H9 (cell line): ENCODE measurements at places on chromosomes 7 and 10.

DNA sequence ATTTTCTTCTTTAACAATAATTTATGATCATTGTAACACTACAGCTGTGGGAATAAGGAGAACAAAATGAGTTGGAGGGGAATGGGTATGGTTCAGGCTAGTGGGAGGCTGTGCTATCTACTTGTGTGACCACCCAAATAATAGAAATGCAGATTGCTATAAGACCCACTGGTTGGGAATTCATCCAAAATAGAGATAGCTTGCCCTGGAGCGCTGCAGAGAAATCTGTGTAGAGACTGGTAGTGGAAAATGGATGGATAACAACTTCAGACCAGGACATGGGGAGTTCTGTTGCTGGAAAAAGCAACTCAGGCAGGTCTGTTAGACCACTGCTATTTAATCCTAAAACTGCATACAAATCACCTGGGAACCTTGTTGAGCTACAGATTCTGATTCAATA lies 137.1 kb upstream of the MKLN1 start:
- DNase-seq, result no peak

DNA sequence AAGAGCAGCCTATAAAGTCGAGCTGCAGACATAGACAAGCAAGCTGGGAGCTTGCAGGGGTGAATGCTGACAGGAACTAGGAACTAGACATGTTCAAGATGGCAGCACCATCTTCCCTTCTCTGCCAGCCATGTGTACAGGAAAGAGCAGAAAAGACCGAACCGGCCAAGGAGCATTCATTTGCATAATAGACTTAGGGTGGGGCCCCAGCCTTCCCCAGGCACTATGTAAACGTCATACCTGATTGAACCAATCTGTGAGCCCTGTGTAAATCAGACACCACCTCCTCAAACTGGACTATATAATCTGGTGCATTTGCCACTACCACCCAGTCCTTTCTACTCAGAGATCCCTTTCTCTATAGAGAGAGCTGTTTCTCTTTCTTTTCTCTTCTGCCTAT lies 106.9 kb upstream of the FAM3C start:
- no peak for DNase-seq

- DNase-seq, result no peak
These were observed 13.5 kb downstream of the EPHB6 start for GRCh38 chr7:142868188-142868985.

- DNase-seq, result no peak
These were observed 191.8 kb downstream of the CACNB2 start for GRCh38 chr10:18332048-18332447.

DNA sequence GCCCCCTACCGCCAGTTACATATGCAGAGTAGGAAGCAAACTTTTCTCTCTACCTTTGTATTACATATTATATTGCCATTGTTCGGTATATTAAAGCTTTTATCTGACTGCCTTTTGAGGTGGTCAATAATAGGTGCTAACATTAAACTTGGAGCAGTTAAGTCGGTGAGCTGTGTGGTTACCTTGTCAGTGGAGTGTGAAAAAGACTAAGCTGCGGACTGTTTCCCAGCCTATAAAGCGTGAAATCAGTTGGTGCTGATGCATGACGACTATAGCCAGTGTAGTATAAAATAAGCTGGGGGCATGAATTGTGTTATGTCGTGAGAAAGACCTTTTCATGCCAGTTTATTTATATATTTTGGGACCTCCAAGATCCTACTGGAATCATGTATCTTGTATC lies 33.7 kb downstream of the R3HCC1L start:
- DNase-seq, result no peak

DNA sequence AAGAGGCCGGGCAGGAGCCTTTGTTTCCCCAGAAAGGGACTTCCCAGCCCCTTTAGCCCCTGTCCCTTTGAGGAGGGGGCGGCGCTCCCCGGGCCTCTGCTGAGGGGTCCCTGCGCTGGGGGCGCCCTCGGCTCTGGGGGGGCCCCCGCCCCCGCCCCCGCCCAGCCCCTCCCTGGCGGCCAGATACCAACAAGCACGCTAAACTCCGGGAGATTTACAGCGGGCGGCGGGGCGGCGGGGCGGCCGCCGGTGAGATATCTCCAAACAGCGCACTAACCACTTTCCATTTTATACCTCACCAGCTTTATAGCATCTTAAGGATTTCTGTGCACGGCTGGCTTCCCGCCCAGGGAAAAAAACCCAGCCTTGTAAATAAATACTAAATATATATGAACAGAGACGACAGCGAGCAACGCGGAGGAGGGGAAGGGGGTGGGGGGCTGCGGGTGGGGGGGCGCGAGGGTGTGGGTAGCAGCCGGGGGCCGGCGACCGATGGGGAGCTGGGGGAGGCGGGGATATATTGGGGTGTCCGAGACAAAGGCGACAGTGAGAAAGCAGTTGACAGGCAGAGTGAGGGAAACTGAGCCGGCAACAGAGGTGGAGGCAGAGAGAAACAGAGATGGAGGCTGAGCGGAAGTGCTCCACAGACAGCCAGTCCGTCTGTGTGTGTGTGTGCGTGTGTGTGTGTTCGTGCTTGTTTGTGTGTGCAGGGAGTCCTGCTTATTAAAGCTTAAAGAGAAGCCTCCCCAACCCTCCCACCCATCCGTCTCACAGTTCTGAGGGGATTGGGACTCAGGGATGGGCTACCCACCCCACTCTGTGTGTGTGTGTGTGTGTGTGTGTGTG lies 85.8 kb downstream of the HIF1AN start:
- no peak for DNase-seq

DNA sequence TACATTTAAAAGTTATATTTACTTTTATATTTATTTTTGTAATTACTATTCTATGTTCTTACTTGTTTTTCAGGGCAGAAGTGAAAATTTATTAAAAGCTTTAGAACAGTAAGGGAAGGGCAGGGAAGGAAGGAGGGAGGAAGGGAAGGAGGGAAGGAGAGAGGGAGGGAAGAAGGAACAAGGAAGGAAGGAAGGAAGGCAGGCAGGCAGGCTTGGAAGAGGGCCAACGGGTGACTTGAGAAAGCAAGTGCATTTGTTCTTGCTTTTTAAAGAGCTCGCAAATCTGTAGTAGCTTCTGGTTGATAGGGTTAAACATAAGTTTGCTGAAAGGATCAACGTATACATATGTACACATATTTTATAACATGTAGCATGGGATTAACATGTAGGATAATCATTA lies 725.3 kb upstream of the FZD8 start:
- no peak for DNase-seq

- DNase-seq, result no peak
These were observed 1125.7 kb downstream of the DNAJB9 start for GRCh38 chr7:109695419-109695818.

DNA sequence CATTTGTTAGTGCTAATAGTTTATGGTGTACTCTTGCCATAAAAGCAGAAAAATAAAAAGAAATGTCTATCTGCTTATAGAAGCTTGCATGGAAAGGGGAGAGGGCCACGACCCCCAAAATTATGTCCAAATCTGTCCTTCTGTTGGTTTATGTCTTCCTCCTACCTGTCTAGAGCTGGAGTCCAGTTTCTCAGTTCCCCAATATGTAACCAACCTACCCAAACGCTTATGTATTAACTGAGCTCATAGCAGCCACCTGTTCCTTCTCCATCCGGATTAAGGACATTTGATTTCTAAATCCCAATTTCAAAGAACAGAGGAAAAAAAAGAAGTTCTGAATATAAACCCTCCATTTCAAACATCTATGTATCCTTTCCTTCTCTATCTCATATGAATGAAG lies 30.3 kb upstream of the TPK1 start:
- no peak for DNase-seq

DNA sequence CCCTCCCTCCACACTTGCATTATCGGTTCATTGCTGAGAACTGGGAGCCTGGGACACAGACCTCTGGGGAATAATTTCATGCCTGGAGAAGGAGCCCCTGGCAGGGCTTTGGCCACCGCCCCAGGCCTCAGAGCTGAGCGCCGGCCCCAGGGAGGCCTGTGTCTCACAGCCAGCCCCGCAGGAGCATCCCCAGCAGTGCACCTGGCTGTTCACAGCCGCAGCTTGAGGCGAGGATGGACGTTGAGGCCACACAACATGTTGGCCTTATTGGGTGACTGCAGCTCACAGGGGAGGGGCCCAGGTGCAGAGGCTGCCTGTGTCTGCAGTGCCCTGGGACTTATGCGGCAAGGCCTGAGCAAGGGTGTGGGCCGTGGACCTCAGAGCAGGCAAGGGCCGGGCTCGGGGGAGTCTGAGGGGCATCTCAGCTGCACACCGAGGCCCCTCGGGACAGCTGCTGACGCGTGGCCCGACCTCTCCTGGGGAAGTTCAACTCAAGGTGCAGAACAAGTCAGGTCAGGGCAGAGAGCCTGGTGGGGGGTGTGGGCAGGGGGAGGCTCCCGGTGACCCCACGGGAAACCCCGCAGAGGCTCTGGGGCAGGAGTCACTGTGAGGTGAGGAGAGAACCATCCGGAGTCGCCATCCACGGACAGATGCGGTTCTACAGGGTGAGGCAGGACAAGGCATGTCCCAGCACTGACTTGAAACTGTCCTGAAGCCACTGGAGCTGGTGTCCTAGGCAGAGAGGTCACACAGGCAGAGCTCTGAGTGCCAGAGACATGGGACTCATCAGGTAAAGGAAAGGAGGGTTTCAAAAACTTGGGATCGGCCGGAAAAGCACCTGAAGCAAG lies 13.1 kb upstream of the UBE3C start:
- no peak for DNase-seq

DNA sequence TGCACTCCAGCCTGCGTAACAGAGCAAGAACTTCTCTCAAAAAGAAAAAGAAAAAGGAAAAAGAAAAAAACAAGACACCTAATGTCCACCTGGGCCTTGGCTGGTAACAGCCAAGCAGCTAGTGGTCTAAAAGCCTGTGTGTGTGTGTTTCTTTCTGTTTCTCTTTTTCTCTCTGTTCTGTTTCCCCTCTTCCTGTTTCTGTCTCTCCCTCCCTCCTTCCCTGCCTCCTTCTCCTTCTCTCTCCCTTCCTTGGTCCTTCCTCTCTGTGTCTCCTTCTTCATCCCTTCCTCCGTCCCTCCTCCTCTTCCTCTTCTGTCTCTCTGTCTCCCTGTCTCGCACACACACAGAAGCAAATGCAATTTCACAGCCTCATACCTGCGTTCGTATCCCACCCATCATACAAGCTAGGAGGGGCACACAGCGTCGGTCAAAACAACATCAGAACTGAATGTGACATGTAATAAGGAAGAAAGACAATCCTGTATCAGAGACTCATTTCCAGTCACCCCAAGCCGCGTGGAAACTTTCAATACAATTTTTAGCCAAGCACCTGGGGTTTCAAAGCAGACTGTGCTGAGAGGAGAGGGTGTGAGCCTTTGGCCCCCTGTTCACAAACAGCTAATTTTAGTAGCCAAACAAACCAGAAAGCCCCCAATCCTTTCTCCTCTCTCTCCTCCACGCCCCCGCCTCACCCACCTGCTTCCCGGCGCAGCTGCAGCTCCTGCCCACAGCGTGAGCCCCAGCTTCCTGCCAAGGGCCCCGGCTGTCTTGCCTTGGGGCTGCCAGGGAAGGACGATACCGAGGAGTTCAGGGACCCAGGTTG lies 50.2 kb upstream of the GNA12 start:
- no peak for DNase-seq

- DNase-seq, result no peak
These were observed 60.8 kb upstream of the HECTD2 start for GRCh38 chr10:91349381-91349780.

DNA sequence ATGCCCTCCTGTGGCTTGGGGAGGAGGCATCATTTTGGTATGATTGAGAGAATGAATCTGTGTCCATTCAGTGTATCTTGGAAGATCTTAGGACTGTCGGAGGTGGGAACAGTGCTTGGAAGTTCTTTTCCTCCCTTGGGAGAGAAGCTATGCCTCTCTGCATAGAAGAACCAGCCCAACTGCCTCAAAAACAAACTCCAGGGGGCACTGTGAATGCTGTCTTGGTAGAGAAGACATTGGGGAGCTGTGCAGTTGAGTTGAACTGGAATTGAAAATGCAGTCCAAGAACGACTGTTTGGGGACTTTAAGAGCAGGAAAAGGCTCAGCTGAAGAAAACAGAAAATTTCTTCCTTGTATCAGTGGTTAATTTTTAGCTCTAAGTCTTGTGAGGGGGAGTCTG lies 4.9 kb upstream of the GJD4 start:
- no peak for DNase-seq

DNA sequence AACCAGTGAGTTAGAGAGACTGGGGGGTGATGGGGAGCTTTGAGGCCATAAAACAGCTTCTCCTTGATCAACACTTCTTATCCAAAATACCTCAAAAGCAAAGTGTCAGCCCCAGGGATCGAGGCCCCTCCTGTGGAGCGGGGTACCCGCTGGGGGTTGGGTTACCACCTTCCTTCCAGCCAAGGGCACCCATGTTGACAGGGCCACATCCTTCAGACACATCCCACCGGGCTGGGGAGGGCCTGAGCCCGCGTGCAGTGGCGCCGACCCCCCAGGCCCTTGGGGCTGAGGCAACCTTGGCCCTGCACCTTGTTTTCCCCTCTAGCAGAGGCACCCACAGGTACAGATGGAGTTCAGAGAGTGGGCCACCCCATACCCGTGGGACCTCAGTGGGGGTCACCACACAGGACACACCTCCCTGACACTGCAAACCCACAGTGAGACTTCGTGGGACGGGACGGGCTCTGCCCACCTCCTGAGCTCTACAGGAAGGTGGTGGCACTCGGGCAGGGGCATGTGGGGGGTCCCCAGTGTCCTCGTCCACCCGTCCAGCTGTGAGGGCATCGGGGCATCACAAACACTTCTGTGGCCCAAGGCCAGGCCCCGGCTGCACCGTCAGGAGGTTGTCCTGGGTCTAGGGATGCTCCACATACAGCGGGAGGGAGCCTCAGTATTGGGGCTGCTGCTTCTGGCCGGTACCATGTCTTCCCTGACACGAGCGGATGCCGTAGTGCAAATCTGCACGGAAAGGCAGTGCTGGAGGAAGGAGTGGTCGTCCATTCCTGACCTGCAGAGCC lies 10.7 kb downstream of the DPYSL4 start:
- no peak for DNase-seq
